ENCODE measurements at places on chromosomes 5 and 9.

DNA sequence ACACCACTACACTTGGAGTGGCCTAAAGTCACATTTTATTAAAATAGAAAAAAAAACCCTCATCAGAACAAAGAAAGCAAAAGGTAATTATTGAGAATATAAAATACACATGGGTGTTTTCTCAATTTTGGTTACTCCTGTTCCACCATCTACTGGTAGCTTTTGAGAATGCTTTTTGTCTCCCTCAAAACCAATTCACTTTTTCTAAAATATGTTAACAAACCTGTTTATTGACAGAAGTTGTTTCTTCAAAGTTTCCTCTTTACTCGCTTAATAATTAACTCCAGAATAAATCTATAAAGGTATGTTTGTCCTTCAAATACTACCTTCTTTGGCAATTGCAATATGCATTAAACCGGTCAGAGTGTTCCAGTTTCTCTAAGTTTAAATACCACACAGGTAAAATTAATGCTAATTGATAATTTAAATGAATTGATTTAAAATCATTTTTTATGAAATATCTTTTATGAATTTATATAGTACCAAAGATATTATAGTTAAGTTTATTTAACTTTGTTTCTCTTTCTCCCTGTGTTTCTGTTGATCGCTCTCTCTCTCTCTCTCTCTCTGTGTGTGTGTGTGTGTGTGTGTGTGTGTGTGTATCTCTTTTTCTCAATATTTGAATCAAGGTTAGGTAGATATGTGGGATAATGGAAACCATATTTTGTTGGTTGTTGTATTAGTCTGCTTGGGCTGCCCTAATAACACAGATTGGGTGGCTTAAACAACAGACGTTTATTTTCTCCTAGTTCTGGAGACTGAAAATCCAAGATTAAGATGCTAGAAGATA, 487.4 kb downstream of the PRDM9 start:
- no peak for DNase-seq

DNA sequence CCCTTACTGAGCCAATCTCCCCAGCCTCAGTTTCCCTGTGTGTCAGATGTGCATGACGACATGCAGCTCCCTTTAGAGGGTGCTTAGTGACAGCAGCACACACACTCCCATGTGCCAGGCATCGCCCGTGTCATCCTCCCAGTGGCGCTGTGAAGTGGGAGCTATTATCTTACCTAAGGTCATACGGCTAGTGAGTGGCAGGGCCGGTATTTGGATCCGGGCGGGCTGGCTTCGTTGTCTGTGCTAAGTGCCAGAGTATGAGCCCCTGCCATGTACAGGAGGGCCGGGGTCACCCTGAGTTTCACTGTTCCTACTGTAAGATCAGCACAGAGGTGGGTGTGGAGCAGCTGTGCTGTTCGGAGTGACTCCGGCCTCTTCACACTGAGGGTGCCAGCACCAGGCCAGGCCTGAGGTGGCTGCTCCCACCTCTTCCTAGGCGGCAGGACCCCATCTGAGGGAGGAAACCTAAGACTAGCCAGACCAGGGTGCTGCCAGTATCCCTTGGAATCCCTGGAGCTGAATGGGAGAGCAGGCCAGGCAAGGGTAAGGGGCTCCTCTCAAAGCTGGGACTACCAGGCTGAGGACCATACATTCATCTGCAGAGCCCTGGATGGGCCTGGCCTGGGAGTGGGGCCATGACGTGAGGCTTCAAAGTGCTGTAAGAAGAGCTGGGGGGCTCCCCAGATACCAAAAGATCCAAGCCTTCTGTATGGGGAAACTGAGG, 22.5 kb downstream of the AQP7 start:
- DNase-seq, result no peak

- DNase-seq, result no peak
Measured at GRCh38 chr5:145683431-145683830, 151.7 kb downstream of the PRELID2 start.

DNA sequence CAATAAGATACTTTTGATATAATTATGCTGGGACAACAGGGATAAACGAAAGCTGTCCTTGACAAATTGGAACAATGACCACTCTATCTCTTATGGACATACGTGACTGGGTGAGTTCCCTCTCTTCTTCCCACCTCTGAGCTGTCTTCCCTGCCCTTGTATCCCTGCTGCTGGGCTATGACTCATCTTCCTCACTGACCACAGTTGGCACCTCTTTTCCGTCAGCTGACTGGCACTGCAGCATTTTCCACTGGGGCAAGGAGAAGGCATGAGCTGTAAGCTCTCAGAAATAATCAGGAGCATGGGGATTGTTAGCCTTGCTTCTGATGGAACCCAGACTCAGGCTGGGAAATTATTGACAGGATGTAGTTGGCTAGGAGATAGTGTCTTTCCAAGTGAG, 48.7 kb downstream of the PCSK1 start:
- DNase-seq, result no peak

- no peak for DNase-seq
Measured at GRCh38 chr9:126198854-126199253, 127.8 kb upstream of the MVB12B start.

Measured in effector CD8-positive, alpha-beta T cell (primary cell).